ENCODE measurements at places on chromosomes 1 and 21.
A peak's percentile ranks its signal among the peaks of the same experiment; 100 is the strongest.

DNA sequence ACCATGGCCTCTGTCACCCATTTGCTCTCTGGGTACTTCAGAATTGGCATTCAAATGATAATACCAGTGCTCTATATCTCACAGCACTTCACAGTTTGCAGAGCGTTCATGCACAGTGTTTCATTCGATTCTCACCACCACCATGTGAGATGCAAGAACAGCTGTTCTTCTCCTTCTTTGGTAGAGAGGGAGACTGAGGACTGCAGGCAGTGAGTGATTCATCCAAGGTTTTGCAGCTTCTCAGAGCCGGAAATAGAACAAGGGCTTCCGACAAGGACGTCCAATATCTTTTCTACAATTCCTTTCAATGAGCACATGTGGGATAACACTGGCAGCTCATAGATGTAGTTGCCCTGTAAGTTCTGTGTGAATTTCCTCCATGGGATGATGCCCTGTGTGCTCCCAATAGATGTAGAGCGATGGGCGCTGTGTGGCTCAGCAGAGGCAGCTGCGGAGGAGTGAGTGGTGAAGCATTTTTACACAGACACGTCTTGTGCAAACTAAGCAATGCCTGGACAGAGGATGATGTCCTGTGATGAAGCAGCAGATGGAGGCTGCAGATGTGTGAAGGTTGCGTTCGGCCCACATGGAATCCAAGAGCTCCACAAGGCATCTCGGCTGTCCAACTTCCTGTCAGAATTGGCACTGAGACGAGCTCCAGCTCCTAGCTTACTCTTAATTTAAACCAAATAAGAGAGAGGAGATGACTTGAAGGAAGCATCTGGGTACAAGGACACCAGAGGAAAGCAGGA, 24.9 kb downstream of the MT1HL1 start:
- no peak for DNase-seq

DNA sequence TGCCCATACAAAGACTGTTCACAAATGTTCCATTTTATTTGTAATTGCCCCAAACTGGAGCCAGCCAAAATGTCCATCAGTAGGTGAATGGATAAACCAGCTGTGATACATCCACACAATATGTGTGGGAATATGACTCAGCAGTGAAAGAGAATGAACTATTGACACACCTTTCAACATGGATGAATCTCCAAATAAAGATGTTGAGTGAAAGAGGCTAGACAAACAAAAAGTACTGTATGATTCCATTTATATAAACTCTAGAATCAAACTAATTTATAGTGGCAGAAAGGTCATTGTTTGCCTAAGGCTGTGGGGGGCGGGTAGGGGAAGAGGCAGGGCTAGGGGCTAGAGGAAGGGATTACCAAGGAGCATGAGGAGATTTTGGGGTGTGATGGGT, 4.5 kb downstream of the DHCR24 start:
- DNase-seq: no peak

- DNase-seq: no peak
These were observed 1104.8 kb downstream of the AMY1C start for GRCh38 chr1:104854529-104854928.

DNA sequence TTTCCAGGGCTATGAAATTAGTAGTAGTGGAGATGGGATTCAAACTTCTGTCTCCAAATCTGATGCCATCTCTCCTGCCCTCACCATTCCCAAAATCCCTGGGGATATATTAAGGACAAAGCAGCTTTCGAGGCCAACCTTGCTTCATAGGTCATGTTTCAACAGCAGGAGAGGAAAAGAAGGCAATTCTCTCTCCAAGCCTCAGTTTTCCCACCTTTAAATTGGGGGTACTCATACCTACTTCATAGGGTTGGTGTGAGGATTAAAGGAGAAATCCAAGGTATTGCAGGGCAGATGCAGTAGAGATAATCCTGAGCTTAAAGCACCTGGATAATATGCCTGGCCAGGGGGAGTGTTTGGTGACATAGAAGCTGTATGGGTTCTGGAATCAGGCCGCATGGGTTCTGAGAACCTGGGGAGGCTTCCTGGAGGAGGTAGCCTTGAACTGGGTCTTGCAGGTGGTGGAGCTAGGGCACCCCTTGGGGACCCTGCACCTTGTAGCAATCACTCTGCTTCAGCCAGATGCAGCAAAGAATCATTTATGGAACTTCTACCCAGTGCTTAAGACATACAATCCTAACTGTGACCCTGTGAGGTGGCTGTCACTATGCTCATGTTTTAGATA, 10.7 kb upstream of the IFFO2 start:
- no peak for DNase-seq

DNA sequence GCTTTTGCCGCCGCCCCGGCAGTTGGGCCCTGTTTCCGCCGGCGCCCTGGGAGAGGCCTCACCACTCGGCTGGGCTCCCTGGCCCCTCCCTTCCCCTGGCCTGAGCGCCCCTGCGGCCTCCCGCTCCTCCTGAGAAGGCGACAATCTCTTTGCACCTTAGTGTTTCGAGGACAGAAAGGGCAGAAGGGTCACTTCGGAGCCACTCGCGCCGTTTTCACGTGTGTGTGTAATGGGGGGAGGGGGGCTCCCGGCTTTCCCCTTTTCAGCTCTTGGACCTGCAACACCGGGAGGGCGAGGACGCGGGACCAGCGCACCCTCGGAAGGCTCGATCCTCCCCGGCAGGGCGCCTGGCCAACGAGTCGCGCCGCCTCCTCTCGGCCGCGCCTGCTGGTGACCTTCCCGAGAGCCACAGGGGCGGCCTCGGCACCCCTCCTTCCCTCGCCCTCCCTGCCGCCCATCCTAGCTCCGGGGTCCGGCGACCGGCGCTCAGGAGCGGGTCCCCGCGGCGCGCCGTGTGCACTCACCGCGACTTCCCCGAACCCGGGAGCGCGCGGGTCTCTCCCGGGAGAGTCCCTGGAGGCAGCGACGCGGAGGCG, 432 bp upstream of the SIM2 start:
- no peak for DNase-seq

DNA sequence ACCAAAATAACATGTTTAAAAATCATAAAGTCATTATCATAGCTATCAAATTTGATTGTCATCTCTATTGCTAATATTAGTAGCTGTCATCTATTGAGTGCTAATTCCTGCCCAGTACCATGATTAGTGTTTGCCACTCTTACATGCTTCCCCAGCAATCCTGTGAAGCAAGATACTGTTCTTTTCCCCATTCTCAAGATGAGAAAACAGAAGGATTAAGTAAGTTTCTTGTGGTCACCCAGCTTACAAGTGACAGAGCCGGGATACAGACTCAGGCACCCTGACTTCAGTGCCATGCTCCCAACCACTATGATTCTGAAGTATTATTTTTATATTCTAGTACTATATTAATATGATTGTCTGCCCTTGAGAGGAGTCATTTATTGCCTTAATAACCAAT, 36.5 kb downstream of the LRRC8C start:
- DNase-seq: no peak

DNA sequence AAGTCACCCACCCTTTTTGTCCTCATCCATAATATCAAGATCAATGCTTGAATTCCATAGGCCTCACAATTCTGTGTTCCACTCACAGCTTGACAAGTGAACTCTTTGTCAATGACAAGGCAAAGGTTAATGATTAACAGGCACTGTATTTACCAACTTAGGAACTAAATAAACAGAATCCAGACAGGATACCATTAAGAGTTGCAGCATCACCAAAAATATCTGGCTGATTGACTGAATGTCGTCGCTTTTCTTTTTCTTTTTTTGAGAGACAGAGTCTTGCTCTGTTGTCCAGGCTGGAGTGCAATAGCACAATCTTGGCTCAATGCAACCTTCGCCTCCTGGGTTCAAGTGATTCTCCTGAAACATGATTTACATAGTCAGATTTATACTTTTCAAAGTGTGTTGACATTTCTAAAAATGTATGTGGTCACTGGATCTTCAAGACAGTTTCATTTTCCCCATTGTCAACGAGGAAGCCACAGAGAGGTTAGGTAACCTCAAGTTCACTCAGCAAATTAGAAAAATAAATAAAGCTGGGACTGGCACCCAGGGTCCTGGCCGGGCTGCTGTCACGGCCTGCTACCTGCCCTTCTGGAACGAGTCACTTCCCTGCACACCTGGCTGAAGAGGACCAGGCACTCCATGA, 81.0 kb downstream of the PDE9A start:
- DNase-seq: no peak

GRCh38 chr1:246269466-246269865, 237.6 kb downstream of the SMYD3 start:
- DNase-seq: no peak

- no peak for DNase-seq
These were observed 94.8 kb downstream of the OMA1 start for GRCh38 chr1:58451560-58452191.

GRCh38 chr1:244713332-244713731, 60.4 kb downstream of the DESI2 start:
- DNase-seq: no peak

DNA sequence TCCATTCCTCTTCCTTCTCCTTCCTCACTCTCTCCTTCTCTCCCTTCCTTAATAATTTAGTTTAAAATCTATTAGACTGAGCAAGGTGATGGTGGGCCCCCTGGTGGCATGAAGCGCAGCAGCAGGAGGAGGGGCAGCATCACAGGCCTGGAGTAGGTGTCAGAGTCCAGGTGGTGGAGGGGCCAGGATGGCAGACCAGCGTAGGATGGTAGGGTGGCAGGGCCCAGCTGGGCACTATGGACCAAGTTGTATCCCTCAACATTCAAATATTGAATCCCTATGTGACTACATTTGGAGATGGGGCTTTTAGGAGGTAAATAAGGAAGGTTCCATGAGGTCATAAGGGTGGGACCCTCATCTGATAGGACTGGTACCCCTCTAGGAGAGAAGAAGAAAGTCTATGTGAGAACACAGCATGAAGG, 61.0 kb downstream of the WDR4 start:
- DNase-seq: peak; percentile 89

DNA sequence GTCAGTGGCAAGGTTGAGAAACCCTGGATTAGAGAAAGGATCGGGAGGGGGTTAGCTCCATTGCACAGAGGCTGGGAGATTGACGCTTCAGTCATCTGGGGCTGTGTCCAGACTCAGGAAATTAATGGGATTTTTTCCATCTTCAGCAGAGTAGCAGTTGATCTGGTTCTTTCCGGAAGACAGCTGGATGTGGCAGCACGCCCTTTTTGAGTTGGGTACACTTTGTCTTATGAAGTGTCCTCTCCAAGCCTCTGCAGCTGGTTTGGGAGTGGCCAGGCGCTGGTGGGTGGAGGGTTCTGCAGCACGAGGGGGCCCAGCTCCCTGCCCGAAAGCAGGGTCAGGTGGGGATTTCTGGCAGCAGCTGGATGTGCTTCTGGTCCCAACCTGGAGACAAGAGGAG, 95.1 kb downstream of the TAS1R2 start:
- DNase-seq: no peak

- no peak for DNase-seq
These were observed 143.8 kb downstream of the TGFB2 start for GRCh38 chr1:218488986-218489385.

DNA sequence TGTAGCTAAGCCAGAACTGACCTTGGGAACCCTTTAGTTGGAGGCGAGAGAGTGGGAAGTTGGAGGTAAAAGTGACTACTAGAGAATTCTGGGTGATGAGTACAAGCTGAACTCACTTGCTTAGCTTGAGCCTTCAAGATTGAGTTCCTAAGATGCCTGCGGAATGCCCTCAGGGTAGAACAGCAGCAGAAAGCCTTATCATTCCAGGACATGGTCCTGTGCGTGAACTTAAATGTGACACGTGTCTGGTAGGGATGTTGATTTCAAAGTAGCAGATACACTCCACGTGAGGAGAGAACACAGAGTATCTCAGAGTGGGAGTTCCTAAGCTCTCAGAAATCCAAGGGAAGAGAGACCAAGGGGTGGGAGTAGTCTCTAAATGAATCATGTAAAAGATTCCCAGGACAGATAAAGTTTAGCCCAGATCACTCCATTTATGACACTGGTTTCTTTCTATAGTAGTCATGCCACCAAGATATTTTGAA, 60.1 kb downstream of the KCNK1 start:
- DNase-seq: no peak

DNA sequence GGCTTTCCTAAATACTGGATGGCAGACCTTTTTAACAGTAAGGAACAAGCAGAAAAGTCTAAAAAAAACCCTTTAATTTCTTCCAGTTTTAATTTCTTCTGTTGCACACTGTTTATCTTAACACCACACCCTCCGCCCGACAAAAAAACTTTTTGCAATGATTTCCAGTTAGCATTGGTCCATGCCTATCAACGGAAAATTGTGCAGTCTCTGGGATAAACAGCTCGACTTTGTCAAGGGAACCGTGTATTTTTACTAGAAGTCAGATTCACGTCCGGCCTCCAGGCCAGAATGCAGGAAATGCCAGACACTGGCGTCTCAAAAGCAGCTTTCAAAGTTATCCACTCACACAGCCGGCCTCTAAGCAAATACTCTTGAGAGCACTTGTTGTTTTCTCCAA, 378 bp upstream of the NUP210L start:
- peak; percentile 30 for DNase-seq

GRCh38 chr1:46735708-46736324, 16.9 kb upstream of the EFCAB14 start:
- no peak for DNase-seq

- DNase-seq: no peak
These were observed 94.2 kb downstream of the DTL start for GRCh38 chr1:212129781-212130180.

DNA sequence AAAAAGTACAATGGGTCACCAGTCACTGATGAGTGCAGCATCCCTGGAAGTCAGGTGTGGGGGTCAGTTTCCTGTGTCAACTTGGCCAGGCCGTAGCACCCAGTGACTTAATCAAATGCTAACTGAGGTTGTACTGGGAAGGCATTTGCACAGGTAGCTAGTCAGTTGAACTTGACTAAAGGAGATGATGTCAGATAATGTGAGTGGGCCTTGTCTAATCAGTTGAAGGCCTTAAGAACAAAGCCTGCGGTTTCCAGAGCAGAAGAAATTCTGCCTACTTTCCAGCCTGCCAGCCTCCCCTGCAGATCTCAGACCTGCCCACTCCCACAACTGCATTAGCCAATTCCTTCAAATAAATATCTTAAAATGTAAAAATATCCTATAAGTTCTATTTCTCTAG, 57.1 kb downstream of the ERG start:
- DNase-seq: no peak

GRCh38 chr1:24911651-24912155, 18.4 kb downstream of the RUNX3 start:
- DNase-seq: no peak

DNA sequence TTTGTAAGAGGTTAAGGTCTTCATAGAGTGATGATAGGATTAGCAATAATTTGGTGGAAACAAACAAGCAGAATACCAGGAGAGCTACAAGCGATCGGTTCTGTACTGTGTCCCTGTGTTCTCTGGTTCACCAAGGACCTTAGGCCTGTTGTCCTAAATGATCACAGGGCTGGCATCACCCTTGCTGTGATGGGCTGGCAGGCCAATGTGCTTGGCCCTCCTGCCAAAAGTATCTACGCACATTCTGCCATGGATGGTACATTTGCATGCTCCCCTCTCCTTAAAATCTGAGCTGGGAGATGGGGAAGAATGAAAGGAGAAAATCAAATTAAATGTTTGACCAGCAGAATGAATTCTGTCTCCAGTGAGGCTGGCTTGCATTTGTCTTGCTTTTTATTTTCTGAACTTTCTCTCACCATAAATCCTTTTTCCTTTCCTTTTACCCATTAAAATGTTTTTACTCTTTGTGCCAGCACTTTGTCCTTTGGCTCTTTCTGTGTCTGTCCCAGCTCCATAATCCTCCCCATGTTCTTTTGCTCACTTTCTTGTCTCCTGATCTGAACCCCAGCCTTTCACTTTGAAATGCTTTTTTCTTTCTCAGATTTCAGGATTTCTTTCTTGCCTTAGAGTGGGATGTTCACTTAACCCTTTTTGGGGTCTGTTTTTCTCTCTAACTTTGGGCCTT, 51.7 kb downstream of the PBX1 start:
- no peak for DNase-seq
